Stimulated activated CD4-positive, alpha-beta T cell treated with anti-CD3 and anti-CD28 coated beads, Interleukin-1b, Interleukin-23, amount 100 ng/mL, for 4 hours (primary cell): ENCODE measurements at places on chromosomes 6 and 20.

- no peak for DNase-seq
Observed at GRCh38 chr6:102571236-102571908, 1177.9 kb downstream of the GRIK2 start.

GRCh38 chr6:56363796-56364430 is 116.5 kb upstream of the COL21A1 start:
- no peak for DNase-seq

DNA sequence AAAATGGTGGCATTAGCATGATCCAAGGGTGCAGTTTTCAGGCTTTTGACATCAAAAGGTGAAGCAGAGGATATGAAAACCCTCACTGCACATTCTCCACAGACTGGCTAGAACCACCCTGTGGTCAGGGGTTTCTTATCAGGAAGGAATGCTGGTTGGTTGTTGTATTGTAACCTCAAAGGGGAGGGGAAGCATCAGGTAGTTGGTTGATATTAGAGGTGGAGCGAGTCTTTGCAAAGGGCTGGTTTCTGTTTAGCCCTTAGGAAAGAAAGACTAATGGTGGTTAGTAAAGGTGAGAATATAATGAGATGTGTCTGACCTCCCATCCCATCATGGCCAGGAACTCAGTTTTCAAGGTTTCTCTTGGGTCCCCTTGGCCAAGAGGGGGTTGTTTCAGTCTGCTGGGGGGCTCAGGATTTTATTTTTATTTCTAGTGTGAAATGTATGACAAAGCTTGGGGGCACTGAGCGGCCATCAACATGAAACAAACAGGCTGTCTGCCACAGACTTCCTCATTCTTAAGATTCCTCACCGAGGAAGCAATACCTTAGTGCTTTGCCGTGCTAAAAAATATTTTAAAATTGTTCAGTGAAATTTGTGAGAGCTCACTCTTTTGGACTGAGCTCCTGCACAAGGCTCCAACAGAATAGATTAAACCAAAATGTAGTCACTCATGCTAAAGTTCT is 47.5 kb upstream of the PROKR2 start:
- no peak for DNase-seq

DNA sequence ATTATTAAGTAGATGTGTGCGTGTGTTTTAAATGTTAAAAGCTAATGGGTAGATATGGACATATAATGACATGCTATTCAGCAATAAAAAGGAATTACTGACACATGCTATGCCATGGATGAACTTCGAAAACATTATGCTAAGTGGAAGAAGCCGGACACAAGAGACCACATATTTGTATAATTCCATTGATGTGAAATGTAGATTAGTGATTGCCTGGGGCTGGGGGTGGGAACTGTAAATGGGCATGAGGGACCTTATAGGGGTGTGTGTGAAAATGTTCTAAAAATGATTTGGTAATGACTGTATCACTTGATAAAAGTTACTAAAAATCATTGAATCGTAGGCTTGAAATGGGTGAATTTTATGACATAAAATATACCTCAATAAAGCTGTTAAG is 104.5 kb upstream of the BEND3 start:
- no peak for DNase-seq
